LHCN-M2 (cell line): ENCODE measurements at places on chromosomes 12 and 14. TPM values are rescaled to one million over a fixed set of nuclear protein-coding genes. Genes with fewer than 3 reads are reported as not detected.
A peak's percentile ranks its signal among the peaks of the same experiment; 100 is the strongest.

Gene LHX5
- total RNA-seq, result not detected in 2 replicates

Gene PTPRR
- total RNA-seq, result 0.19 and 1.4 TPM in 2 replicates

Gene STXBP6
- total RNA-seq, result 36.0 and 40.2 TPM in 2 replicates

Gene HNRNPC
- 877 and 1,010 TPM in 2 replicates for total RNA-seq

Gene TESPA1
- not detected in 2 replicates for total RNA-seq

GRCh38 chr14:66117600-66117999 is 368.6 kb upstream of the CCDC196 start:
- DNase-seq, result peak; percentile 1

DNA sequence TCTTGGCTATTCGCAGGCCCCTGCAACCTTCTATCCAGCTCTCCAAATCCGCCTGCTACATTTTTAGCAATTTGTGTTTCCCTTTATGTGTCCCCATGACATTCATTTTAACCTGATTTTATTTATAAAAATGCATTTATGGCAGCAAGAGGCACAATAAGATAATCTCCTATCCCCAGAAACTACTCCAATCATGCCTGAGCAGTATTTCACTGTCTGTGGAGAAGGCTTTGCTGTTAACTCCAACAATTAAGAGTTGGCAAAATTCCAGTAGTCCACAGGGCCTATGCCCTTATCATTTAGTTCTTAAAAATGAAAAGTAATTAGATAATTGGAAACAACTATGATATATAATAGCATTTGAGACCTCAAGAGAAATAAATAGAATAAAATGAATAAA is 462.4 kb downstream of the TRHDE start:
- DNase-seq, result no peak

- DNase-seq, result peak; percentile 44
Measured at GRCh38 chr14:68231898-68232297, 412.3 kb downstream of the RAD51B start.

- DNase-seq, result no peak
Measured at GRCh38 chr12:119385659-119386058, 51.1 kb downstream of the CCDC60 start.

DNA sequence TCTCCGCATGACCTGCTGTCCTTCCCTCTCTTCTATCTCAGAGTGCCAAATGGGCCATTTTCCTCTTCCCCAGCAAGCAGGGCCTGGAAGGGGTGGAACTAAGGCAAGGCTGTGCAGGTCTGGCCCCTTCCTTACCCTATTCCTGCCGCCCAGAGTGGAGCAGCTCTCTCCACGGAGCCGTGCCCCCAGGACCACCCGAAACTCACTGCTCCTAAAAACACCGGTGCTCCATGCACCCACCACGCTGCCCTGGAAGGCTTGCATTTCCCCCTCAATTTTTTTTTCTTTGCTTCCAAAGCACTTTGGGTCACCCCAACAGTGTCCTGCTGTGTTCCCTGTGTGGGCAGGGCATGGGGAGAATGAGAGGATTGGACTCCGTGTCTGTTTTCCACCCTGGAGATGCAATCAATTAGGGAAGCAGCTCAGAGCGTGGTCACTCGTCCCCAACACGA is 48.5 kb upstream of the MEG3 start:
- no peak for DNase-seq

DNA sequence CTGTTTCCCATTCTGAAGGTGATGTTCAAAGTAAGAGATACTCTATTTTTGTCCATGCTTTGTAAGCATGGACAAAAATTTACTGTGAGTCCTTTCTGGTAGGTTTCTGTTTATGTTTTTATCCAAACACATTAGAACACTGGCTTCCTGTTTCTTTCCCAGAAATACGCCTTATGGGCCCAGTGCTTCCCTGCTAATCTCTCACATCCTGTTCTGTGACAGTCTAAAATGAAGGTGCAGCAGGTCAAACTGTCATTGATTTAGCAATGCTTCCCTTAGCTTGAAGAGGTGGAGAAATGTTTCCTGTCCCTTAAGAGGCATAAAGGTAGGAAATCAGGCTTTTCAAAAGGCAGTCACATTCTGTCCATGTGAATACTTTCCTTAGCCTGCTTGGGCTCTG is 305.6 kb downstream of the RPS29 start:
- no peak for DNase-seq

DNA sequence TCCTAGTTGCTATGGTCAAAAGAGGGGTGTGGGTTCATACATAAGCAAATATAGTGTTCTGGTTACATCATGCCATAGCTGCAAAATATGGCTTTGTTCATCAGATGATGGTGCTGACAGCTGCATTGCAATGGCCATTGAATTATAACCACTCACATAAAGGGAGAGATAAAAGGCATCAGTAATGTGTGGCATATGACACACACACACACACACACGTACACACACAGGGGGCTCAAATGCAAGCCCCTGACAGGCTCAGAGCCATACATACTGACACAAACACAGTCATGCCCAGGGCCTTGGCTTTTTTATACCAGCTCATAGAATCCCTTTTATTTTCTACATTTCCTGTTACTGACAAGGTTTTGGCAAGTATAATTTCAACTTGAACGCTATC is 698.9 kb downstream of the BCL11B start:
- no peak for DNase-seq
